Left ventricle myocardium superior (tissue), 1 donor: ENCODE measurements at places on chromosomes 3 and 15. TPM values are rescaled to one million over a fixed set of nuclear protein-coding genes. Genes with fewer than 3 reads are reported as not detected.

The BFSP2 gene
- not detected for total RNA-seq

The GNAI2 gene
- total RNA-seq, result 137 TPM

The GPR176 gene
- total RNA-seq, result 1.5 TPM

GRCh38 chr3:70880421-70880820, 568.0 kb upstream of the MDFIC2 start:
- no peak for DNase-seq

GRCh38 chr3:109924196-109924595, 586.9 kb upstream of the DPPA4 start:
- DNase-seq, result no peak

The CLDN16 gene
- total RNA-seq, result not detected

GRCh38 chr15:59327942-59328341, 44.7 kb downstream of the MYO1E start:
- DNase-seq, result no peak

GRCh38 chr15:63772520-63772919, 61.2 kb downstream of the HERC1 start:
- no peak for DNase-seq

GRCh38 chr3:73470860-73471259, 153.9 kb downstream of the PDZRN3 start:
- DNase-seq, result no peak

GRCh38 chr15:63461230-63461985, 43.0 kb upstream of the USP3 start:
- DNase-seq, result no peak

DNA sequence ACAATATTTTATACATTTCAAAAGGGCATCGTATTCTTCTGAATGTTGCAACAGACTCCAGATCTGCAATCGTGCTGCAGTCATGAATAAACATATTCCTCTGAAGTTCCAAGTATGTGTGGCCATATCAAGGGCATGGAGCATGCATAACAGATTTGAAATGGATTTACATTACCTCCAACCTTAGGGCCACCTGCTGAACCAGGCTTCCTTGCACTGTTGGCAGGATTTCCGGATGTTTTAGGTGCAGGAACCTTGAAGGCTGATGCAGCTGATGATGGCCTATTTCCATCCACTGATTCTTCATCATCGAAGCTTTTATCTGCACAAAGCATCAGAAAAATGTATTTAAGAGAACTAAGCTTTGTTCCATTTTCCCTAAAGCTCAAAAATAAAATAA, 73.5 kb downstream of the CLASP2 start:
- DNase-seq, result no peak

The LTF gene
- 3.7 TPM for total RNA-seq

DNA sequence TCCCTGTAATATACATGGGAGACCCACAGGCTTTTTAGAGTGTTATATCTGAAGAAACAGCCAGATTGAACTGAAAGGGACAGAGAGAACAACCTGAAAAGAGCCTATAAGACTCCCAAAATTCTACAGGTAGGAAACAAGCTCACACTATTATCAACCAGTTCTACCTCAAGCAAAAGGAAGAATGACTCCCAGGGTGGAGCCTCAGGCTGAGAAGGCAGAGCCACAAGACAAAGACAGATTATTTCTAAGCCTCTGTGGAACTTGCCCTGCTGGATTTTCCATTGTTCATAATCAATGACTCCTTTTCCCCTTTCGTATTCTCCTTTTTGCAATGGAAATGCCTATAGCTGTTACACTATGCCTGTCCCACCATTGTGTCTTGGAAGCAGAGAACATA, 95.1 kb upstream of the LMCD1 start:
- no peak for DNase-seq

GRCh38 chr15:98964466-98965133, 43.0 kb downstream of the PGPEP1L start:
- no peak for DNase-seq

DNA sequence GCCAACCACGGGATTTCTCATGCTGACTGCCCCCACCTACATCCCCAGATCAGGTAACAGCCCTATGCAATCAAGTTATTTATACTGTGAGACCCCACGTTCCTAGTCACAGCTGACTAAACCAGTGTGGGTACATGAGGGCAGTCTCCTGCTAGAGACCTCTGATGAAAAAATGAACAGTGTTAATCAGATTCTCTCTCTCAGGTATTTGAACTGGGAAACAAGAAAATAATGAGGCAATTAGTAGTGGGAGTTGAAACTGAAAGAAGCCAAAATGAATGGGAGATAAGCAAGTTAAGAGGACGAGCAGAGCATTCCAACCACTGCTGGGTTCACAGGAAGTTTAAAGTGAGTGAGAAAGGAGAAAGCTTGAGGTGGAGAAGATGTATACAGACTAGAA, 98.5 kb upstream of the MYO5C start:
- DNase-seq, result no peak

The SCN11A gene
- not detected for total RNA-seq

GRCh38 chr3:23537101-23537551, 268.6 kb upstream of the UBE2E1 start:
- DNase-seq, result no peak

The RBP2 gene
- not detected for total RNA-seq

The GUCA1C gene
- 1.8 TPM for total RNA-seq

DNA sequence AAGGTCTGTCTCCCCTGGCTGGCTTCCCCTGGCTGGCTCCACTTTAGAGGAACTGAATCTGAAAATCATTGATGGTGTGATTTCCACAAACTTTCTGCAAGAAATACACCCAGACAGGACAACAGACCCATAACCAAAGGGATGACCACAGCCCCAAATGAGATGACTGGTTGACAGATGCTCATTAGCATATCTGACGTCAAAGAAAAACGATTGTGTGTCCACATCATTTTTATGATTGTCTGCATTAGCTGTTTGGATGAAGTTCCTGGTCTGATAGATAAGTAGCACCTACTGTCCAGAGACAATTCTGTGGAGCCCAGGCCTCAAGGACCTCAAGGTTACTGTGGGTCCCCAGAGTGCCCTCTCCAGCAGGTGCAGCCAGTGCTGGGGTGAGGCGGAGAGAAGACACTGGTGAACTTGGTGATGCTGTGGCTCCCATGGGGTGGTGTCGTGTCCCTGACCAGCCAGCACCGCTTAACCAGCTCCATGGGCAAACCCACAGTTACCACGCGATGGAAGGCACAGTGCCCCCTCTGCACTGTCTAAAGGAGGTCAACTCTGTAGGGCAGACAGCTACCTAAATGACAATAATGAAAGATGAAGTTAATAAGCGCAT, 127.4 kb downstream of the NSMCE3 start:
- DNase-seq, result no peak

- no peak for DNase-seq
Measured at GRCh38 chr15:41932511-41933289, 38.8 kb upstream of the SPTBN5 start.

GRCh38 chr3:127763337-127763736, 59.0 kb downstream of the MGLL start:
- no peak for DNase-seq

The SSUH2 gene
- 0.57 TPM for total RNA-seq

The AADACL2 gene
- not detected for total RNA-seq

GRCh38 chr3:146449613-146450012, 19.7 kb downstream of the PLSCR2 start:
- no peak for DNase-seq

DNA sequence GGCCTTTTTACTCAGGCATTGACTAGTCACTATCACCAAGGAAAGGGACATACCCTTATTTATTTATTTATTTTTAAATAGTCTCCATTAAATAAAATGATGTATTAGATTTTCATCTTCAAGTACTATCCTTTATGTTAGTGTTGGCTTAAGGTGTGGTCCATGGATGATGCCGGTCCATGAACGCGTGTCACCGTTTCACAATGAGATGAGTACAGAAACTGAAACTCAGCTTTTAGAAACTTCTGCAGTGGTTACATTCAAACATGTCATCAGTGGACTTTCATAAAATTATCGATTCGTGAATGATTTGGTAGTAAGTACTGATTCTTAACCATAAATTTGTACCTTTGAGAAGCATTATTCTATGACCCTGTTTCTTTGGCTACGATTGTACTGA, 166.6 kb downstream of the SATB1 start:
- DNase-seq, result no peak

DNA sequence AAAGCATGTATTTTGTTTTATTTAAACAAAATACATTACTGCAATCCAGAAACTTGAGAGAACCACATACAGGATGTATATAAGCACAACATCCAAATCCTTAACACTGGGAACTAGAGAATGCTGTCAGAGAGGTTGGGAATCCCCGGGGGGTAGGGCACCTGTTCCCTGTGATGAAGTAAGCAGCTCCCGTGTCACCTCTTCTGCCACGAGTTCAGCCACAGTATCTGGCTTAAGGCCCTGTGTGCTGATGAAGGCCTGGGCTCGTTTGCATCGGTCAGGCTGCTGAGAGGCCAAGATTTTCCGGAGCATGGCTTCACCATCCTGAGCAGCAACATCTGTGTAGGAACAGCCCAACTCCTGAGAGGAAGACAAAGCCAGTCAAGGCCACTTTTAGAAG, 36.4 kb downstream of the EIF3J start:
- DNase-seq, result no peak

The CLRN1 gene
- not detected for total RNA-seq

The P2RY14 gene
- 4.4 TPM for total RNA-seq

GRCh38 chr3:74591946-74592345, 22.5 kb downstream of the CNTN3 start:
- DNase-seq, result no peak

The IL17RE gene
- total RNA-seq, result 0.45 TPM

DNA sequence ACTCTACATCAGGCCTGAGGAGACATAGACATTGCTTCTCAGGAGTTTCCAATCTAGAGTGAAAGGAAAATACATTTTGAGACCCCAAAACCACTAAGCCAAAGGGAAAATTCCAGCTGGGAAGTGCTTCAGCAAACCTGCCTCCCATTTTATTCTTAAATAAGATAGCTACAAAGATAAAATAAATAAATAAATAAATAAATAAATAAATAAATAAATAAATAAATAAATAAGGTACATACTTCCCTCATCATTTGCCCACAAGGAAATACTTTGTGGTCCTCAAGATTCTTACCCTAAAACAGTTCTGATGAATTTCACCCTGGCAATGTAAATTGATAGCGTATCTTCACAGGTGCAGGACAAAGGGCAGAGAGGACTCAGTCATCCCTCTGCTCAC, 474.0 kb upstream of the ROBO1 start:
- no peak for DNase-seq

The AGBL1 gene
- not detected for total RNA-seq

GRCh38 chr15:44780608-44781007, 44.3 kb downstream of the TRIM69 start:
- no peak for DNase-seq

DNA sequence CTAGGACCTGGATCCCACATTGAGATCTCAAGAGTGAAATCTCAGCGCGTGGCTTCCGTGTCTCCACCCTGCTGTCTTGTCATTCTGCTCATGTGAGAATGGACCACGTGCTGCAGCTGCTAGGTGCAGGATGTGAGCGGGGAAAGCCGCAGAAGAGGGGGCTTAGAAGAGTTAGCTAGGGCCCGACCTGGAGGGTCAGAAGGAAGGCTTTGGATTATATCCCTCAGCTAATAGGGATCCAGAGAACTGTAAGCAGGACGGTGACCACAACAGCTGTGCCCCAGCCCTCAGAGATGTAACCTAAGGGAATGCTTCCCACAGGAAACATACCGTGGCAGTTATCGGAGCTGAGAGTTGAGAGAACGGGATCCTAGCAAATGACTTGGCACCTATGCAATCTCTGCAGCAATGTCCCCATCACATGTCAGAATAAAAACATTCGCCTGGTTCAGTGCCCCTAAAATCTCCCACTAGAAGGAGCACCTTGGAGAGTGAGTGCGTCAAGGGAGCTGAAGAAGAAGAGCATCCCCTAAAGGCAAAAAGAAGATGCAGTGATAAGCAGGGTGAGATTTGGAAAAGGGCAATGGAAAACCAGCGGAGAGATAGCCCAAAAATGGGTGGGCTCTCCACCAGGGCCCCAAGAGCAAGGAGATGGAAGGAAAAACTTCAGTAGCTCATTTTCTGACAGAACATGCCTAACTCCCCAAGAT, 76.9 kb upstream of the ST8SIA2 start:
- DNase-seq, result no peak

- no peak for DNase-seq
Measured at GRCh38 chr15:38897551-38897950, 332.9 kb upstream of the RASGRP1 start.

The SLC22A13 gene
- not detected for total RNA-seq

DNA sequence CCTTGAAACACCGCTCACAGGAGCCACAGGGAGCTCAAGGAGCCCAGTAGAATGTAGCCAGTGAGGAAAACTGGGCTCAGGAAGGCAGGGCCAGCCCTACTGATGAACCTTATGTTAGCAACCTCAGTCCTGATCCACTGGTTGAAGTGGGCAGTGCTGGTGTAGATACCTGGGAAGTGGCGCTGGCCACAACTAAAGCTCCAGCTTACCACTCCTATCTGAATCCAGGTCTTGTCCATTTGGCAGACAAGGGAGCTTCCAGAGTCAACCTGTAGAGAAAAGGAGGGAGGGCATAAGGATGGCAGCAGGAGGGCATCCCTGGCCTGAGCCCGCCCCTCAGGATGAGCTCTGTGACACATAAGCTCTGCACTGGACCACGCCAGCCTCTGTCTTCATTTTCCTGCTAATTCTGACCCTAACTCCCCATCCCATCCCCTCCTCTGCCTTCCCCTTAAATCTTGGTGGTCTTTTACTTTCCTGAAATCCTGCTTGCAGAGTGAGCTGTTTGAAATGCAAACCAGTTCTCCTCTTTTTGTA, 2.1 kb upstream of the PRSS50 start:
- DNase-seq, result no peak

DNA sequence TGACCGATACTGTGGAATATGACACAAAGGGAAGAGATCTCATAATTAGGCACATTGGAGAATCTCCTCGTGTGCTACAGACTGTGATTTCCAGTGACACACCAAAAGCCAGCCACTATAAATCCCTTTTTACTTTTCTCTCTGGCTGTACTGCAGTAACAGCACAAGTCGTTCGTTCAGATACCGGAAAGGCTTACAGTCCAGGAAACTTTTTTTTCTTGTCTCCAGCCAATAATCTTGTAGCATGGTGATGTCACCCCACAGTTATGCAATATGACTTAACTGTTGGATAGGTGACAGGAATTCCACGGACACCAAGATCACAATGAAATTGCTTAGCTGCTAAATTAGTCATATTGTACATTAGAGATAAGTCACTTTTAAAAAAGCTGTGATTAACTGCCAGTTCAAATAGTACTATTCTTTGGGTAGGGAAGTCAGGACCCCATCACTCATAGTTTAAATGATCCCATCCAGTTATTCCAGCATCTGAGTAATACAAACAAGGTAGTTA, 36.3 kb upstream of the TSC22D2 start:
- DNase-seq, result no peak

- no peak for DNase-seq
Measured at GRCh38 chr3:102354818-102355515, 79.8 kb upstream of the ZPLD1 start.
